GM12892 (cell line): ENCODE measurements at places on chromosomes 1 and 21.

DNA sequence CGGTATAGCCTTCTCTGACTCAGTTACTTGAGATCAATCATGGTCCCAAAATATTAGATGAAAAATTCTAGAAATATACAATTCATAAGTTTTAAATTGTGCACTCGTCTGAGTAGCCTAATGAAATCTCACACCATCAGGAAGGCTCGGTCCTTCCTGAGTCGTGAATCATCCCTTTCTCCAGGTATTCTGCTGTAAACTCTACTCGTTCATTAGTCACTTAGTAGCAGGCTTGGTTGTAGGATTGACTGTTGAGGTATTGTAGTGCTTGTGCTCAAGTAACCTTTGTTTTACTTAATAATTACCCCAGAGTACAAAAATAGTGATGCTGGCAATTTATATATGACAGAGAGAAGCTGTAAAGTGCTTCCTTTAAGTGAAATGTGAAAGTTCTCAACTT lies 238.7 kb downstream of the OLFM3 start:
- no peak for DNase-seq

- no peak for DNase-seq
Observed at GRCh38 chr1:219538886-219539285, 74.0 kb downstream of the ZC3H11B start.

- DNase-seq: no peak
Observed at GRCh38 chr1:66339944-66340343, 194.0 kb upstream of the SGIP1 start.

GRCh38 chr21:38377165-38378088 lies 120.6 kb downstream of the KCNJ15 start:
- DNase-seq: no peak

DNA sequence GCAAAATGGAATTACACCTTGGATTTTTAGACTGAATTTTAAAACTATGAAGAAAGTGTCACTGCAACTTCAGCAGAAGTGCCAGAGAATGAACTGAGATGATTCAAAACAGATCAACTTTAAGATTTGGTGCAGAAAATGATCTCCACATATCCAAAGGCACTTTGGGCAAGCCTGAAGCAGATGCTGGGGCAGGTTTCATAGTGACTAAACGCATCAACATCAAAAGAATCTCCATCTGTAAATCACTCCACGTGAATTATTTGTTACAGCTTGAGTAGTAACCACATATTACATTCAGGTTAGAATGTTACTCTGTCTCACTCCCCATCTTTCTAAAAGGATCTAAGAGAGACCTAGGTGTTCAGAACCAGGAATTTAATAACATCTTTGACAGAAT lies 329.0 kb upstream of the ESRRG start:
- DNase-seq: no peak

DNA sequence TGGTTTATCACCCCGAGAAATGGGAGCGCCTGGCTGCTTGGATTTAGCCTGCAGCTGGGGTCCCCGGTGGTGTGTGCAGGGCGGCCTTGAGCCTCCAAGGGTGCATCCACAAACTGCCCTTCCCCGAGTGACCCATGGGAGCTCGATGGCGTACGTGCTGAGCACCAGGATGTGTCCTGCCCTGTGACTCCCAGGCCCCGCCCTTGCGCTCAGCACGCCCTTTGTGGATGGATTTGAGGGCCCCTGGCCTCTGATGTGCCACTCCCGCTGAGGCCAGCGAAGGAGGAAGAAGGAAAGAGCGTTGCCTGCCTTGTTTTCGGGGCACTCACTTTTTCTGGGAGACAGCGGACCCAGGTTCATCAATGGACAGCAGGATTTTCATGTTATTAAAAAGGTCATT lies 1.7 kb upstream of the TFF3 start:
- DNase-seq: no peak

DNA sequence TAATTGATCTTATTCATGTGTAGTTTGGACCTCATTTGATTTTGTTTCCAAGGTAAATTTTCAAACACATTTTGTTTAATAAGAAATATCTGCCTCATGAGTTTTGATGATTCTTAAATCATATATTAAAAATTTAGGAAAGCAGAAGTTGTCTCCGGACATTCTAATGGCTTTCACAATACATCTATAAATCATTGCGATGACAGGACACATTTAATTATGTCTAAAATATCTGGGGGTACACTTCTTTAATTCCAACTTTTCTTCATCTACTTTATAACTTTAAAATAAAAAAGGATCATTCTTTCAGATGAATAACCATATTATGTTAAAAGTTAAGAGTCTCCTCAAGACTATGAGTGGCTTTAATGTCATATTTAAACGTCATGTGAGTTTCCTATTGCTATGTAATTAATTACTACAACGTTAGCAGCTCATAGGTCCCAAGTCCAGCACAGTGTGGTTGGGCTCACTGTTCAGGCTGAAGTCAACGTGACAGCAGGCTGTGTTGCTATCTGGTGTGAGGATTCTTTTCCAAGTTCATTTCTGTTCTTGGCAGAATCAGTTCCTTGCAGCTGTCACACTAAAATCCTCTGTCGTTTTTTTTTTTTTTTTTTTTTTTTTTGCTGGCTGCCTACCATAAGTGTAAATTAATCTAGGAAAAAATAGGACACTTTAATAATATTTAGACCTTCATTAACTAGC lies 893.5 kb downstream of the LTN1 start:
- DNase-seq: no peak

GRCh38 chr1:85934516-85934915 lies 222.1 kb downstream of the COL24A1 start:
- no peak for DNase-seq

- DNase-seq: no peak
Observed at GRCh38 chr1:185517808-185518419, 200.9 kb upstream of the IVNS1ABP start.

GRCh38 chr1:163174524-163175437 lies 27.9 kb downstream of the RGS5 start:
- DNase-seq: no peak

GRCh38 chr1:87778896-87779295 lies 450.2 kb downstream of the LMO4 start:
- DNase-seq: no peak

DNA sequence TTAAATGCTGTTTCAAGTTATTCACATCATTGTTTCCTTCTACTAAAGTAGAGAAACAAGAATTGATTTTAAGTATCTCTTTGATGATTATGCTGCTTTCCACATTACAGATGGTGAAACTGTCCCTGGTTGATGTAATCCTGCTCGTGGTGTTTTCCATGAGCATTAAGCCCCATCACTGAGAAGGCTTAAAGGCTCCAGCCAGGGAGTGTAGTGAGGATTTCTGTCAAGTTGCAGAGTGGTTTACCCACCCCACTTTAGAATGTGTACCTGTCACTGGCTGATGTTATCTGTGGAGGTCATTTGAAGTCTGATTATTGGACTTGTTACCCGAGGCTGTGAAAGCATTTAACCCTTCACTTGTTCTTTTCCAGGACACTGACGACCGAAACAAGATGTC lies 12.9 kb downstream of the CERS2 start:
- DNase-seq: no peak
